GM13977 (cell line): ENCODE measurements at places on chromosomes 12 and 14.

GRCh38 chr12:64187370-64187769 is 34.7 kb downstream of the KICS2 start:
- DNase-seq, result no peak

DNA sequence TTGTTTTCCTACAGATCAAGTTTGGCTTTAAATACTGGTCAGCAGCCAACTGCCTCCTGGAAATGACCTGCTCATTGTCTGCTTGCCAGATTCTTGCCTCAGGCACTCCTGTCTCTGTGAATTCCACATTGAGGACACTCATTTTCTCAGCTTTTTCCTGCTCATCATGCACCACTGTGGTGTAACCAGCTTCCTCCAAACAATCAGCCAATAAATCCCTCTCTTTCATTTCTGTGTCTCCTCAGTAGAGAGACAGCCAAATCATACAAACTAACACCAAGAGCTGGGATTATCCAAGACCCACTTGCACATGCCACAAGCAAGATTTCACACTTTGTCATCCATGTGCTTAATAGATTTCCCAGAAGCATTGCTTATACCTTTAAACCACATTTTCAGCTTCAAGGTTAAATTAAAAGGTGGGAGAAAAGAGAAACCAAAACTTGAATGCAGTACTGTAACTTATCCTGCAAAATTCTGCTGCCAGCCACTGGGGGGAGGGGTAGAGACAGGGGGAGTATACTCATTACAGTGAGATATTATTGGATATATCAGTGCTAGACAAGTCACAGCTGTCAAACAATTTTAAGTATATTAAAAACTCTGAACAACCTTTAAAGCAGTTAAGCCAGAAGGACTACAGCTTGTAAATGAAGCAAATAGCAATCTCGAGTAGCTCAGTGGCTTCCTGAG is 105.0 kb downstream of the PPP2R5E start:
- DNase-seq, result no peak

GRCh38 chr14:67411820-67412421 is at the start of gene PLEK2:
TSS of gene PLEK2 (minus strand) at chr14:67412165. CDS start at chr14:67412059, 106 bp downstream.
- no peak for DNase-seq

DNA sequence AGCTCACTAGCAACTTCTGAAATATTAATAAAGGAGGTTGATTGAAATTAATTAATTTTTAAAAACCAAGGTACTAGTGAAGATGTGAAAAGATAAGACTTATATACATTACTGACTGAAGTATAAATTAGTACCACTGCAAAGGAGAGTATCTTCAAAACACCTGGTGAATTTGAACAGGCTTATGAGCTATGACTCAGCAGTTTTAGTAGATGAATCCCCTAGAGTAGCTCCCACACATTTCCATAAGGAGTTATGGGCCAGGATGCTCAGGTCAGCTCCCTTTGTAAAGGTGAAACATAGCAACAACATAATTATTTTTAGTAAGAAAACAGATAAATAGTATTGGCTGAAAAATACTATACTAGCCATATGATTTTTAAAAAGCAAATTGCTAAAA is 218.6 kb downstream of the SYT1 start:
- no peak for DNase-seq

GRCh38 chr12:22518060-22518719 is 26.2 kb downstream of the C2CD5 start:
- no peak for DNase-seq

DNA sequence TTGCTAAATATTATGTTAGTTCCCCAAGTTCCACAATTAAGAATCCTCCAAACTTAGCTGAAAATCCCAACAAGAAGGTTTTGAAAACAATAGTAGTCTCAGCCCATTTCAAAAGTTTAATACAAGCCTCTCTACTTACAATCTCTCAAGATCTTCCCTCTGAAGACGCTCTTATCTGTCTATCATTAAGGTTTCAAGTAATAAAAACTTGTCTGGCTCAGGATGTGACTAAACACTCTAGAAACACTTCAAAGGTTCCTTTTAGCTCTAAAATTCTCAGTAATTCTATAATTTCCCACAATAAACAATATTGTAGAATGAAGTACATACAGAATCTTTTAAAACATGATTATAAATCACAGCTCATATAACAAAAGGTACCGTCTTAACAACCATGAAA is 16.3 kb downstream of the YAF2 start:
- DNase-seq, result no peak

- no peak for DNase-seq
Observed at GRCh38 chr14:73008501-73008900, 18.4 kb downstream of the ZFYVE1 start.

- no peak for DNase-seq
Observed at GRCh38 chr14:92584816-92585215, 71.2 kb downstream of the RIN3 start.

GRCh38 chr12:88299567-88300101 is 157.5 kb downstream of the TMTC3 start:
- peak; percentile 51 for DNase-seq

- no peak for DNase-seq
Observed at GRCh38 chr12:27541031-27541719, 17.2 kb downstream of the PPFIBP1 start.

DNA sequence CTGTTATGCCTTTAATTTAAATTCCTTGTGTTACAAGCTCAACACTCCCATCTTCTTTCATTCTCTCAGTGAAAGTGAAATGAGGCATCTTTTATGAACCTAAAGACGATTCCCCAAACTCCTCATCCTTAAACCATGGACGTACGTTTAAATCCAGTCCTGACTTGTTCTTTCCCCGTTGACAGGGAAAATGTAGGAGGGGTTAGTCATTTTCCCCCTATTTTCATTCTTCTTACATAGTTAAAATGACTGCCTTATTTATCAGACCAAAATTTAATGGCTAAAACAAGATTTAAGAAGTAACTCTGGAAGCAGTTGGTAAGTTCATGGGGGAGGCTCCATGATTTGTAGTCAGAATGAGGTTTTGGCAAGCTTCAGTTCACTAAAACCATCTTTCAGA is 134.9 kb downstream of the KCNA5 start:
- no peak for DNase-seq

DNA sequence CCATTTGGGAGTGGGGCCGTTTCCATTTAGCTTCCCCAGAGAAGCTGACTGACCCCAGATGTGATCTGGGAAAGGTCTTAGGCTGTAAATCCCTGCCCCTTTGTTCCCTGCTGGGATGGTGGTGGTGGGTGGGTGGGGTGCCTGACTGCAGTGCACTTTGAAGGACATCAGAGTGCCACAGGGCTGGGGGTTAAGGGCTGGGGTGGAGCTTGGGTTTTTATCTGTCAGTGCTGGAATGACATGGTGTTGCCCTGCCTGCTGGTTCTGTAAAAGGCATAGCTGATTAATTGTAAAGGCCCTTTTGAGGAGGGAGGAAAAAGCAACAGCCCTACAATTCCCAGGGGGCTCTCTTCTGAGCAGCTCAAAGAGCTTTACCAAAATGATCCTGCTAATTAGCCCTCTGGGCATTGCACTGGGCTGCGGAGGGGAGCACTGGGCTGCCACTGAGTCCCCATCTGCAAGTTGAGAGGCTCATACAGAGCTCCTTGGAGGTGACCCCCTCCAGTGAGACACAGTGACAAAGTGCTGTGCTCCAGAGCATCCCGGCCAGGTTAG is 21.1 kb downstream of the PLEKHG3 start:
- DNase-seq, result no peak

- DNase-seq, result no peak
Observed at GRCh38 chr12:56267443-56268071, 815 bp downstream of the COQ10A start.

DNA sequence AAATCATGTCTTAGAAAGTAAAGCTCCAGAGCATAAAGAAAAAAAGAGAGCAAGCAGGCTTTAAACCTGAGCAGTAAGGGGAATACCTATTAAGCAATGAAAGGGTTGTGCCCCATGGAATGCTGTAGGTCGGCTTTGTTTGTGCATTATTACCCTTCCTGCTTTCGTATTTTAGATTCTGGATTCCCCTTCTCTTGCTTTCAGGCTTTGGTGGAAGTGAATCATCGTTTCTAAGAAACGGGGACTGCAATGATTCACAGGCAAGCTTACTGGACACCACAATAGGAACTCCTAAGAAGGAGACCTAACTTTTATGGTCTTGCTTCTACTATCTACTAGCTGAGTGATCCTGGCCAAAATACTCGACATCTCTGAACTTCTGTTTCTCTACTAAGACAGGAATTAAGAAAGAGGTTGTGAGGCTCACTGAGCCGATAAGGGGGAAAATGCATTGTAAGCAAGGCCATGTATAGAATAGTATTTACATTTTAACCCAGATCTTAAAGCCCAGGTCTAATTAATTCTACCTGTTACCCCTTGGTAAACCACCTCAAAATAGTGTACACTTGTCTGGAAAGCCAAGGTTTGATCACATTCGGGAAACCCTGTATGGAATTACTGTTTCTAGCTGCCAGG is 1.2 kb upstream of the BMAL2 start:
- peak; percentile 76 for DNase-seq

GRCh38 chr12:75564398-75564797 is 53.0 kb upstream of the KRR1 start:
- DNase-seq, result no peak

DNA sequence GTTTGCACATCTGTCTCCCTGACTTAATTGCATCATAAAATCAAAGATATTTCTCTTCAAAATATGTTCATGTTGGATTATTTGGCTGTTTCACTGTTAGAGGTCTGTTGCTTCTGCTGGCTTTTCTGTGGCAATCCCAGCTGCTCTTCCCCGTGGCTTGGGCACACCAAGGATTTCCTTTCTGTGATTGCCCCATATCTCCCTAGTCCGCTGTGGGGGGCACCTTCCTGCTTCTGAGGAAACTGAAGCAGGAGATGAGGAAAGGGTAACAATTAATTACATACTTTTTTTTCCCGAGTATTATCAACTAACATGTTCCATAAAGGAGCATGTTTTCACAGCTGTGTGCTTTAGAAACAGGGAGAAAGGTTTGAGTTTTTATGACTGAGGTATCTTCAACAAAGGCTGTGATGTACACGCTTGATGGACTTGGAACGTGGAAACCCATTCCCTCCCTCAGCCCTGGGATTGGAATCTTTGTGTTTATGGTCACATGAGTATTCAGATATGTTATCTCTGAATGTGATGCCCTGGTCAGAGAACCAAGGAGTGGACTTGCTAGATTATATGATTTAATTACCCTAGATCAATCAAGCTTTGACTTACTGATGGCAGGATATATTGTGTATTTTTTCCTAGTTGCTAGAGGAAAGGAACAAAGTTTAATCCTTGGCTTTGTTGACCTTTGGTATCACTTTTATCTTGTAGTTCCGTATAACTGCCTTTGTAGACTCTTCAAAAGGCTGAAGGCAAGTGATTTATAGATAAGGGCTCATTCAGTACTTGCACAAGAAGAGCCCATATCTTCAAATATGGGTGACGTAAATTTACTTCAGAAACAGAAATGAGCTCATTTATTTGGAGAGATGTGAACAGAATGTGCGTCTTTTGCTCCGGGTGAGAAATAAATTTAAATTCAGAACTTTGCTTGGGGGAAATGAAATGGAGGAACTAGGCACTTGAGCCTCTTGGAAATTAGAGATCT is 46.7 kb downstream of the BORCS5 start:
- no peak for DNase-seq

- no peak for DNase-seq
Observed at GRCh38 chr12:82787016-82787415, 100.3 kb downstream of the TMTC2 start.

- DNase-seq, result no peak
Observed at GRCh38 chr14:69041783-69042182, 62.7 kb upstream of the ACTN1 start.

GRCh38 chr14:102479107-102479506 is 30.5 kb downstream of the ANKRD9 start:
- DNase-seq, result no peak

DNA sequence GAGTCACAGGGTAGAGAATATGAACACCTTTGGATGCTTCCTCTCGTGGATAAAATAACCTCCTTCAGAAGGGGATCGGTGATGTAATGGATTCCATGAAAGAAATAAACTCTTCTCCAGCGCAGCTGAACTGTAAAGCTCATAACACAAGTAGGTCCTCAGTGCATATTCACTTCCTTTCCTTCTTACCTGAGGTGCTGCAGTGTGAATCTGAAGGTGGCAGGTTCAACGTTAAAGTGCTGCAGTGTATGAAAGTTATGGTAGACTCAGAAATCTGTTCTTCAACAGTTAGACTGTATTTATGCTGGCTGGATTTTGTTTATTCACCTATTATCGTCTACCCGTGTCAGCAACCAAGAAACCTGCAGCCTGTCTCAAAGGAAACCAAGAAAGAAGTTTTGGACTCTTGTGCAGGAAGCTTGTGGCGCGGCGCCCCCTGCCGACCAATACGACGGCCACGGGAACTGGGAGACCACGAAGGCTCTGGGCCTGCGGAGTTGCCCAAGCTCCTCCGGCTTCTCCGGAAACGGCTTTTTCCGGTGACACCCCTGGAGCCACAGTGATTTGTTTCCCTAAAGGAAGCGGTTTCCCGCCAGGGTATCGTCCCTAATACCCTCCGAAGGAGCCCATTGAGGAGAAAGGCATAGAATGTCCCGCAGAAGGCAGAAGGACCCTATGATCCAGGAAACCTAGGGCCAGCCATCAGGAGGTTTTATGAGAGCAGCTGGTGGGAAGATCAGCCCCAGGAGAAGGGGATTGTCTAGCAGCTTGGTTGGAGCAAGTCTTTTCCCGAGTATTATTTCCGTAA is 17.6 kb upstream of the RNASE3 start:
- peak; percentile 49 for DNase-seq

GRCh38 chr14:64279704-64280668 is 14.2 kb downstream of the ESR2 start:
- no peak for DNase-seq

DNA sequence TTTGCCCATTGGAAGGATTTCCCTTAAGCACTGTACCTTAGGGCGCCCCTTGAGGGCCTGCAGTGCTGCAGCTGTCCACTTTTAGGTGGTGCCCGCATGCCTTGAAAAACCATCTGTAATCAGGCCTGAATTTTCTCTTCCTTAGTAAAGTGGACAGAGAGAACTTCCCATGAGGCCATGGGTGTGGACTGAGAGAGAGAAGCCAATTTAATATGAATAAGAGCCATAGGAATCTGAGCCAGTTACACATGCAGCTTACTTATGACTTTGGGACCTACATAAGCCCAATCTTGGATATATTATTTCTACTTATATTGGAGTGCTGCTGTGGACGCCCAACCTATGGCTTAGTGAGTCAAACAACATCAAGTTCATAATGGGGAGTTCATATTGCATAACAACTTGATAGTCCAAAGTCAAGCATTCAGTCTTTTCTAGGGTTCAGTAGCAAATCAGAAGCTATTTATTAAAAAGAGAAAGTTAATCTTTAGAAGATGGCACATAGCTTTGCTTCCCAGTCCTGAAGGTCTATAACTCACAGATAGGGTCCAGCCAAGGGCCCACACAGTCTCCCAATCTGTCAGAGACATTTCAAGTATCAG is 11.1 kb upstream of the ETV6 start:
- no peak for DNase-seq

GRCh38 chr14:96354246-96354645 is 8.9 kb downstream of the ATG2B start:
- DNase-seq, result no peak

- DNase-seq, result no peak
Observed at GRCh38 chr12:39431797-39432196, 11.1 kb downstream of the KIF21A start.
